ENCODE measurements at places on chromosomes 5 and 9.

- no peak for DNase-seq
These were observed 494.2 kb upstream of the KLF4 start for GRCh38 chr9:107983762-107984161.

DNA sequence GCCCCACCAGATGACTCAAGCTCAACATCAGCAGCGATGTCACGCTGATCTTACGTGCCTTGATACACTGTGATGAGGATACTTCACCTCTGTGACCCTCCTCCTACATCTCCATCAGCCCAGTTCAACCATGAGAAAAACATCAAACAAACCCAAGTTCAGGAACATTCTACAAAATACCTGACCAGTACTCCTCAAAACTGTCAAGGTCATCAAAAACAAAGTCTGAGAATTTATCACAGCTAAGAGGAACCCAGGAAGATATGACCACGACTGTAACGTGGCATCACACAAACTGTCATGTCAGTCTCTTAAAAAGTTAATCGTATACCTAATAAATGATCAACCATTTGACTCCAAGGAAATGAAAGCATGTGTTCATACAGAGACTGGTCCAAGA lies 90.8 kb downstream of the COL23A1 start:
- no peak for DNase-seq

DNA sequence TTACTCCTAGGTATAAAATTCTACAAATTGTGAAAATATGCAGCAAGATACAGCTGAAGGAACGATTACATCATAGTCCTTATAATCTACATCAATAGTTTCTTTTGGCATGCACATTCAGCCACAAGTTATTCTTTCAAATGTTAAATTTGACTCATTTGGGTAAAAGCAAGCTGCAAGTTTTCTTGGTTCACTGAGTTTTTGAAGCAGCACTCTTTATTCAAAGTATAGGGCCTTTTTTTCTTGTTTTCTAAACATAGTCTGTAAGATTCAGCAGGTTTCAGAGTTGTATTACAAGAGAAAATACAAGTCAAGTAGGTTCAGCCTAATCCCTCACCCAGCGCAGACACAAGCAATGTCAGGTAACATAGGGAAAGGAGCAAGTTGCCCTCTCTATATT lies 981.5 kb downstream of the PTPRD start:
- DNase-seq, result no peak

DNA sequence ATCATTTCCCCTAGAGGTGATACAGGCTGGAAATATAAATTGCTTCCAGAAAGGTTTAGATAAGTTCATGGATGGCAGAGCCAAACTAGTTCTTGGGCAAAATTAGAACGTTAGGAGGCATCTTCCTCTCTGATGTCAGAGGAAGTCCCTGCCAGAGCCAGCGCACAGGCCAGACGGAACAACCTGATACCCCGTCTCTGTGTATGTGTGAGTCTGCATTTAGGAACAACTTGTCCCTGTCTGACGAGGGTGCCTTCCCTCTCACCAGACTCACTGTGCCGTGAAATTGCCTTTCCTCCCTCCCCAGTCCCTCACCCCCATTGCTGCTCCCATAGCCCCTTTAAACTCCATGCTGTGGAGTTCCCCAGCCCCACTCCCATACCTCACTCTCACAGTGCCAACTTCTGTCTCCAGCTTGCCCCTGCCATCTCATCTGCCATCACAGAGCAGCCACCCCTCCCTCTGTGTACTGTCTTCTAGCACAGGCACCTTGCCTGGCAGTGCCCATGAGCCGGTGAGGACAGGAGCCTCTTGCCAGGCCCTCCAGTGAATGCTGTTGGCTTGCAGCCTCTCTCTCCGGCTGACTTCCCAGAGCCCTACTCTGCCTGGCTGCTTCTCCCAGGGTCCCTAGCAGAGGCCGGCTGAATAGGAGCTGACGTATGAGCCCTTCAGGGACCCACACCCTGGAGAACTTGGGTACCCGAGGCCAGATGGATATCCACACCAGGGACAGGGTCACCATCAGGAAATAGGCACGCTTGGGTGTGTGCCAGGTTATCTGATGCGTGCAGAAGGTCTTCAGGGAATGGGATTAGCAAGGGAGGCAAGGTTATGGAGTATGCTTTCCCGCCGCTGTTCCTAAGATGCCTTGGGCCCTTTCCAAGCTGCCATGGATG lies 26.7 kb downstream of the UNC5A start:
- no peak for DNase-seq

GRCh38 chr5:173954671-173955521 lies 34.1 kb upstream of the C5orf47 start:
- peak; percentile 79 for DNase-seq

DNA sequence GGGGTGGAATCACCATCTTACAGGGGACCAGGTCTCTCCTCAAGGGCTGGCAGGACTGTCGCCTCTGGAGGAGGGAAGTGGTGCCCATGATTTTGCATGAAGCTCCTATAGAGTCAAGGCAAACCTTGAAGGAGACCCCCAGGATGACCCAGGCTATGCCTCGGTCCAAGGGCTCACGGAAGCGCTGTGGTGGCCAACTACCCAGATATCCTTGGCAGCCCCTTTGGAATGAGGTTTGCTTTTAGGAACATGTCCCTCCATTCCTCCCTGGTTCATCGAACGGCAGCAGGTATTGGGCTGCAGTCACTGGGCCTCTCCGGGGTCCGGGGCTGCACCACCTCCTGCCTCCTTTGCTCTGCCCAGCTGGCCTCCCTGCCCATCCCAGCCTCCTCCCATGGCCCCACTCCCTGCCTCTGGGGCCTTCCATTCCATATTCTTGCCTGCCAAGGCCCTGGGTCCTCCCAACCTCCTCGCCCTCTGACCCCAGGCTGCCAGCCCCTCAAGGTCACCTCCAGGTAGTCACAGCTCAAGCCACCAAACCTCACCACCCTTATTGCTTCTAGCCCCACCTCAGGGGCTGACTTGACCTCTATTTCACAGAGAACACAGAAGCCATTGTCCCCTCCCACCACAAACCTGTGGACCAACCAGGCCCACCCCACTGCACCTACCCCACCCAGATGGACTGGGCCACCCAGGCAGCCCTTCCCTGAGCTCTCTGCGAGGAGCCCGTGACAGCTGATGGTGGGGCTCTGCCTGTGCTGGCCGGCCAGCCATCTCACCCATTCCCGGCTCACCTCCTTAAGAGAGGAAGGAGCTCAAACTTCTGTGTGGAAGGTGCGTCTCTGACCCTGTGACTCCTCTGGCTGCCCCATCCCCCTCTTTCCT lies 3.6 kb upstream of the IL3 start:
- DNase-seq, result no peak

- DNase-seq, result no peak
These were observed 288.8 kb downstream of the PIK3R1 start for GRCh38 chr5:68504306-68504705.

DNA sequence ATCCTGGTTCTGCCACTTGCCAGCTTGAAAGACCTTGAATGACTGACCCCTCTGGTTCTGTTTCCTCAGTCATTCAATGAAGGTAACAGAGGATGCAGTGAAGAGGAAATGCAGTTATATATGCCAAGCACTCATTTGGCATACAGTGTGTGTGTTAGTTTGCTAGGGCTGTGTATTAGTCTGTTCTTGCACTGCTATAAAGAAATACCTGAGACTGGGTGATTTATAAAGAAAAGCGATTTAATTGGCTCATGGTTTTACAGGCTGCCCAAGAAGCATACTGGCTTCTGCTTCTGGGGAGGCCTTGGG lies 8.6 kb upstream of the WHRN start:
- DNase-seq, result no peak

GRCh38 chr9:72955571-72955970 lies 2.7 kb upstream of the ALDH1A1 start:
- no peak for DNase-seq

DNA sequence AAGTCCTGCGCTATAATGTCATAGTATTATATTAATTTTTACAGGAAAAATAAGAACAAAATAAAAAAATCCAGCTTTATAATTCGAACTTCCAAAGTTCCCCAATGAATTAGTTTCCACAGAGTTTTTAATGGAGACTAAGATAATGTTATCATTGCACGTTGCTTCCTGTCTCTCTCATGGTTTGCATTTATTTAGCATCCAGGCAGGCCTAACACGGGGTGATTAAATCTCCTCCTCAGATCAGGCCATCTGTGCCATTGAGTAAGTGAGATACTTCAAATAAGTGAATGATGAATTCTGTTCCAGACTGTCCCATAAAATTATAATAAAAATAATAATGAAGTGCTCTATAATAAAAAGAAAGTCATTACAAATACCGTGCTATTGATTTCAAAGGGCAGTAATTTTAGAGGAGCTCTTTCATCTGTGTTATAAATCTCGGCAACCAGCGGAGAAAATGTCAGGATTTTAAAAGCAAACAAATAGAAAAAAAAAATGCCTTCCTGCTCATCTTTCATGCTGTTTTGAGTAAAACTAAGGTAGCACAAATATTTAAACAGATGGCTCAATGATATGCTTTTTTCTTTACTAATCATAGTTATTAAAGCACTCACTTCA lies 570.6 kb upstream of the ZNF608 start:
- no peak for DNase-seq

DNA sequence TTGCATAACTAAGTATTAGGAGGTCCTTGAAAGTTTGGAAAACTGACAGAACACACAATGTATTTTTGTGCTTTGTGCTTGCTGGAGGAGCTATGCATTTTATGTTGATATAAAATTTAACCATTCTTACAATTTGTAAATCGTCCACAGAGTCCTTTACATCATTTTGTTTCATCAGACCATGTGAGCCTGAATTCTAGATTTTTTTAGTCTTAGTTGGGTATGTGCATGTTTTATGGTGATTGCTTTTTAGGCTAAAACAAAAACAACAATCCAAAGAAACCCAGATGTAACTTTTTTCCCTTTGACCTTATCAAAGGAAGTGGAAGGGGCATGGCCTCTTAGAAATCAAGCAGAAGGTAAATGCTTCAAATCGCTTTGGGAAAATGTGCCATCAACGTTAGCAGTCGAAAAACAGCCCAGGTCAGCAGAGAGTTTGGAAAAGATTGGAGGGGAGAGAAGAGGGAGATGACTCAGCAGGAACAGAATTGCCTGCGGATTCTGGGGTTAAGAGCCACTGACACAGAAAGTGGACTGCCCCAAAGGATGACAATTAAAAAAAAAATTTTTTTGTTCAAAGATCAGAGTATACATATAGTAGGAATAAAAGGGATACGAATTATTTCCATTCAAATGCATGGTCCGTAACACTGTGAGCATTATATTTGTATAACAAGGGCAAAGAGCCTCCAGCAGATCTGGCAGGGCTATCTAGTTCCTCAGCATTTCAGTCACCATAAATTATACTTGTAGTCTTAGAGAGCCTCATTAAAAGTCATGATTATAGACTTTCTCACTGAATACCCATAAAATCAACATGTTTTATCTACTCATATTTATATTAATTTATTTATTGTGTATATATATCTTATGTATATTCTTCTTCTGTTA lies 253.5 kb upstream of the HAPLN1 start:
- DNase-seq, result peak; percentile 21

DNA sequence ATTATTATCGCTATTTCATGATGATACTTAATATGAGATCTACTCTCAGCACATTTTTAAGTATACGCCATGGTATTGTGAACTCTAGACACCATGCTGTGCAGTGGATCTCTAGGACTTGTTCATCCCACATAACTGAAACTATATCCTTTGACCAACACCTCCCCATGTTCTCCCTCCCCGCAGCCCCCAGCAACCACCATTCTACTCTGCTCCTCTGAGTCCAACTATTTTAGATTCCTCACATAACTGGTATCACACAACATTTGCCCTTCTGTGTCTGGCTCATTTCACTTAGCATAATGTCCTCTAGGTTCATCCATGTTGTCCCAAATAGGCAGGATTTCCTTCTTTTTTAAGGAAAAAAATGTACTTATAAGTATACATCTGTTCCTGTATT lies 6.6 kb upstream of the TBC1D2 start:
- DNase-seq, result no peak

DNA sequence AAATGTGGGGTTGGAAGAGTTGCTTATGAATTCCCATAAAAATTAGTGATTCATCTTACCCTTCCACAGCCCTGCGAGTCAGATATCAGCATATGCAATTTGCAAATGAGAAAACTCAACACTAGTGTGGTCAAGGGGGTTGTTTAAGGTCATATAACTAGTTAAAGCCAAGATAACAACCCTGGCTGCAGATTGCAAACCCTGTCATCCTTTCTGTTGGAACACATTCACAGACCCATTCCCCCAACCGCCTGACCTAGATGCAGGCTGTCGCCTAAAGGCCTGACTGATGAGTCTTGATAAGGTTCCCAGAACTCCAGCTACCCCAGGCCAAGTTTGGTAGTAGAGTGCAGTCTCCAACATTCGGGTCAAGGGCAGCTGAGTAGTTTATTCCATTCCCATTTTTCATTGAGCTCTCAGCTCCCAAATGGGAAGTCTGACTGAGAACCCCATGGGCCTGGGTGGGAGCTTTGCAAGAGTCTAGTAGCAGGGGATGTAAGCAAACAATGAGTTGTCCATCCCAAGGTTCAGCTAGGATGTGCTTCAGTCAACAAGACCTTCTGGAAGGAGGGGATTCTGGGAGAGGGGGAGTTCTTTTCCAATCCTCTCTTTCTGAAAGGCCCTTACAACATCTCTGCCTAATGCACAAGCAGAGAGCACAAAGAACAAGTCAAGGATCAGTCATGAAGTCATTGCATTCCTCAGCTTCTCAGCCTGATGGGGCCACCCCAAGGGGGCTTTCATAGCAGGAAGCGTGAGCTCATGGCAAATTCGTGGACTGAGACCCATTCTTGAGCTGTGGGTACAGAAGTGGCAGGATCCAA lies 40.3 kb downstream of the ADAM19 start:
- DNase-seq, result peak; percentile 90

- DNase-seq, result peak; percentile 46
These were observed 20.1 kb upstream of the PTGS1 start for GRCh38 chr9:122350577-122351355.

DNA sequence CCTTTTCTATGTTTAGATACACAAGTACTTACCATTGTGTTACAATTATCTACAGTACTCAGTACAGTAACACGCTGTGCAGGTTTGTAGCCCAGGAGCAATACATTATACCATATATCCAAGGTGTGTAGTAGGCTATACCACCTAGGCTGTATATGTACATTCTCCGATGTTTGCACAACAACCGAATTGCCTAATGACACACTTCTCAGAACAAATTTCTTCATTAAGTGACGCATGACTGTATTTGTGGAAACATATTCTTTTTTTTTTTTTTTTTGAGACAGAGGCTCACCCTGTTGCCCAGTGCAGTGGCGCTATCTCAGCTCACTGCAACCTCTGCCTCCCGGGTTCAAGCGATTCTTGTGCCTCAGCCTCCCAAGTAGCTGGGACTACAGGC lies 4.0 kb upstream of the RAD23B start:
- no peak for DNase-seq

DNA sequence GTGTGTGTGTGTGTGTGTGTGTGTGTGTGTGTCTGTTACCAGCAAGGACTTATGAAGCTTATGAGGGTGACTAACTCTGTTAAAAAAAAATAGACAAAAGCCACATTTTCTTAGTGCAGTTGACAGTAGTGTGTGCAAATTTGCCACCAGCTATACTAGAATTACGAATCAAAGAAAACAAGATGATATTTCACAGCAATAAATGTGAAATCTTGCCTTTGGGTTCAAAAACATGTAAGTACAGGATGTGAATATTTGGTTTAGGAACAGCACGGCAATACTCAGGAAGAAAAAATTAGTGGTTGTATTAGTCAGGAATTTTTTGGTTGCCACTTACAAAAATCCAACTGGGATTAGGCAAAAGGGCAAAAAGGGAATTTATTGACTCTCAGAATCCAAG lies 117.4 kb downstream of the NPR3 start:
- no peak for DNase-seq

GRCh38 chr5:134567641-134568336 lies 42.3 kb downstream of the JADE2 start:
- DNase-seq, result peak; percentile 75
